Gastrocnemius medialis (tissue), 4 donors: ENCODE measurements at places on chromosomes 1 and 21.

- DNase-seq: no peak
These were observed at the start of gene LEFTY1 for GRCh38 chr1:225888898-225889601. Gene LEFTY1 (minus strand): TSS chr1:225889146. CDS start chr1:225889066, 80 bp downstream.

GRCh38 chr1:87723193-87723592 is 394.5 kb downstream of the LMO4 start:
- no peak for DNase-seq

DNA sequence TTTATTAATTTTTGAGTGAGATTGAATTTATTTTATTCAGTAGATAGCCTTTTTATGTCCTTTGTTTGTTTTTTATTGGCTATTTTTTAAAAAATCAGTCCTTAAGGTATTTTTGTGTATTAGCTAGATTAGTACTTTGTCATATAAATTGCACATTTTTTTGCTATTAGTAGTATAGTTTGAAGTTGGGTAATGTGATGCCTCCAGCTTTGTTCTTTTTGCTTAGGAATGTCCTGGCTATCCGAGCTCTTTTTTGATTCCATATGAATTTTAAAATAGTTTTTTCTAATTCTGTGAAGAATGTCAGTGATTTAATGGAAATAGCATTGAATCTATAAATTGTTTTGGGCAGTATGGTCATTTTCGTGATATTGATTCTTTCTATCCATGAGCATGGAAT is 80.4 kb downstream of the MAN1A2 start:
- DNase-seq: no peak

GRCh38 chr1:225465793-225466517 is 38.1 kb upstream of the LBR start:
- DNase-seq: no peak

GRCh38 chr1:32652244-32652962 is 1.4 kb downstream of the RBBP4 start:
- DNase-seq: no peak

DNA sequence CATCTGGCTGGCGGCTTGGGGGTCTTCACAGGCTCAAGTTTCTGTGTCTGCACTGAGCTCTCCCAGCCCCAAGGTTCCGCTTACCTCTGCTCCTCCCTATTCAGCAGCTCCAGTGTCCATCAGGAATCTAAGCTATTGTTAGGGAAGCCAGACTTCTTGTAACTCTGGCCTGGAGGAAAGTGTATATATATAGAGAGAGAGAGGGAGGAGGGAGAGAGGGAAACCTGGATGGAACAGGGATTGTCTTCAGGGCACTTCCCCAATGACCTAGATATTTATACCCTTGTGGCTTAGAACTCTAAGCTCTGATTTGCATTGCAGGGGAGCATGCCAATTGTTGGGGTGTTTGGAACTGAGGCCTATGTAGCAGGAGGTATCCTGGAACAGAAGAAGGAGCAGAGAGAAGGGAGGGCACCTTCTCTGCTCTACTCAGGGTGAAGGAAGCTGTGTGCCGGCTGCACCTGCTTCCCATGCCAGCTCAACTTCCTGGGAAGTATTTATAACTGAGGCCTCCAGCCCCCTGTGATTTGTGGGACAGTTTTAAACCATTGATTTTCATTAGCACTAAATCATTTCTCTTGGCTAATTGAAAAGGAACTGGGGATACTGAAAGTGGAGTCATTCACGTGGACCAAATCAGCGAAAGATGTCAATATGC is 70.9 kb downstream of the NAV1 start:
- DNase-seq: no peak

DNA sequence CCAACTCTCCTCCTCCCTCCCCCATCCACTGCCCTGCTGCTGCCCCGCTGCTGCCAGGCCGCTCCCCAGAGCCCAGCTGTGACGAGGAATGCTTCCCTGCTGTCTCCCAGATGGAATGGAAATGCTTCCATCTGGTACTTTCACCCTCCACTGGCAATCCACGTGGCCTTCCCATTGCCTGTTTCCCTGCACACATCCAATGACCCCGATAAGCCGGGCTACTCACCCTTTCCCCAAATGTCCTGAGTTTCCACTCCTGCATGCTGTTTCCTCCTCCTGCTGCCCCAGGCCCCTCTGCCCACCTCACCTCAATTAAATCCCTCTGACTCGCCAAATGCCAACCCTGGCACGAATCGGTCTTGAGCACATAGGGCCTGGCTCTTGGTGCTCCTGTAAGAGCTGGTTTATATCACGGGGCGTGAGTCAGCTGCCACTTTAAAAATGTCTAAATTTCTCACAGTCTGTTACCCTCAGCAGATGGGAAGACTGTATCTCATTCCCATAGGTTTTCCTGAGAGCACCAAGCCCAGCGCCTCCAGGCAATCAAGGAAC is 36.4 kb downstream of the MRAP start:
- DNase-seq: no peak

GRCh38 chr1:209405183-209405814 is 178.2 kb upstream of the CAMK1G start:
- no peak for DNase-seq

DNA sequence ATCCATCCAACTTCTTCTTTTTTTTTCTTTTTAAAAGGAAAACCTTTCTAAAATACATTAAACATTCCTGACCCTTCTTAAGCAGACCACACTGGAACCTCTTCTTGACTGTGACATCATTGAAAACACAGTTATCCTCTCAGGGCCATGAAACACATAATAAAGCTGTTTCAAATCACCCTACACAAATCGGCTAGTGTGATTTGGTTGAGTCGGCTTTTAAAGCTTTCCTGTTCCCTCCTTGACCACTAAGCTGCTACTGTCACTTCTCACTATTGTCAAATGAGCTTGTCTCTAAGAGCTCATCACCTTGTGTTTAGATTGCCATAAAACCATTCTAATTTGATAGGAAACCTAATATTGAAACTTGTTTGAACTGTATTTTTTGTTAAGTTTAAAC is 5.9 kb downstream of the USP24 start:
- no peak for DNase-seq

GRCh38 chr1:74641876-74642275 is 31.7 kb downstream of the ERICH3 start:
- DNase-seq: no peak

DNA sequence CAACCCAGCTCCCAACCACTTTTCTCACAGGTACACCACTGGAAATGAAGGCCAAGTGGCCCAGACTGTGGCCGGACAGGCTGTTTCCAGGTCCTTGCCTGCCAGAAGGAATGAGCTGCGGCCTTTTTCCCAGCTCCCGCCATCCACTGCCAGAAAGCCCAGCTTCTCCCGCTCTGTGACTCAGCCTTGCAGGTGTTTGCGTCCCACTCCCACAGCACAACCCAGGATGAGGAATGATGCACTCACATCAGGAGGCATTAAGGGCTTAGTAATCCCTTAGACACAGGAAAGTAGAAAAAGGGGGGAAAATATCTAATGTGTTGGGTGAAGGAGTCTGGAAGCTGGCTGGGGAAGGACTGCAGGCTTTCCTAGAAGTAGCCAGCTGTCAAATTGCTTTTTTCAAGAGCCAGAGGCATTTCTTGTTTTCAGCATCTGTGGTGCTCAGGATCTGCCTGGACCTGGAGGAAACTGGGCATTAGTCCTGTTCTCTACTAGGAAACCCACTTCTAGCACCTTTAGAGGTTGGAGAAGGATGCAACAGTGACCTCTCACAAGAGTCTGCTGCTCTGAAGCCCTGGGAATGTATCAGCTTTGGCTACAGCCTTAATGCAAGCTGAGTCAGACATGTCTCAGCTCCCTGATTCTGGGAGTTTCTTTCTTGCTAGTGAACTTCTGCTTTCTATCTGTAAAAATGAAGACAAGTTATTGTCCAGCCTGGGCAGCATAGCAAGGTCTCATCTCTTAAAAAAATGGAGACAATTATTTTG is 13.2 kb upstream of the MAP1LC3C start:
- DNase-seq: peak; percentile 17

GRCh38 chr1:88746916-88747315 is 62.8 kb downstream of the PKN2 start:
- no peak for DNase-seq

DNA sequence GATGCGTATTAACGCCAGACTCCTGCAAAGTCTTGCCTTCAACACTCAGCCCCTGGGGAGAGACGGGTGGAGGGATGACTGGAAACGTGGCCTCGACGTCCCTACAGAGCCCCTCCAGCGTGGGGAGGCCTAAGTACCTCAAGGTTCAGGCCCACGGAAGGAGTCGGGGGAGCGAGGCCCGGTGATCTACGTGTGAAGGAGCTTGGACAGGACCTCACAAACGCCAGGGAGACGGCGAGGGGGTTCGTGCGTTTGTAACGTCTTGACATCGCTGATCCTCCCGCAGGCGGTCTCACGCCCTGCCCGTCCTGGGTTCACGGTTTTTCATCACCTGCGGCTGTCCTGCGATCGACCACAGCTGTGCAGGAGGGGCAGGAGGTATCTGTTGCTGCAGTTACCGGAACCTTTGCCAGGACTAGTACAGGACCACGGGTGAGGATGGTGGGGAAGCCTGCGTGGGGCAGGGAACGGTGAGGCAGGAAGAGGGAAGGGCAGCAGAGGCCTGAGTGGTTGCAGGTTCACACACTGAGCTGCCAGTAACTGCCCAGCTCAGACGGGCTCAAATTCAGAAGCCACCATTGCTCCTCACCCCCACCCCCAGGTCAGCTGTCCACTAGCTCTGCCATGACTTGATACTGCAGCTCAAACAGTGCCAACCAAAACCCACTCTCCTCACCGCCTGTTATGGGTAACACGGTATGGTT is 889 bp upstream of the CCNL2 start:
- no peak for DNase-seq

DNA sequence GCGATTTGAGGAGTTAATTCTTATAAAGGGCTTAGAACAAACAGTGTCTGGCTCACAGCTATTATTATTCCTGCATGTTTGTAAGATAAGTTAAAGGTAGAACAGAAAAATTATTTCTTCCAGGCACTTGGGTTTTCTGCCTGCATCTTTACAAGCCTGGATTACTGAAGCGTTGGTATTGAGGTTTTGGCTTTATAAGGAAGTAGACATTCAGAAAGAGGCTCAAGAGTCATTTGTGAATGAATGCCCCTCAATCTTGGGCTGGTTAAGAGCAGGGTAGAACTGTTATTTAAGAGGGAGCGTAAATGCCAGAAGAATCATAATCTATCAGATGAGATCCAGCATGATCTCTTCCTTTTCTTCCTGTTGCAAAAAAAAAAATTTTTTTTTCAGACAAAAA is 77.3 kb upstream of the ARID1A start:
- no peak for DNase-seq

DNA sequence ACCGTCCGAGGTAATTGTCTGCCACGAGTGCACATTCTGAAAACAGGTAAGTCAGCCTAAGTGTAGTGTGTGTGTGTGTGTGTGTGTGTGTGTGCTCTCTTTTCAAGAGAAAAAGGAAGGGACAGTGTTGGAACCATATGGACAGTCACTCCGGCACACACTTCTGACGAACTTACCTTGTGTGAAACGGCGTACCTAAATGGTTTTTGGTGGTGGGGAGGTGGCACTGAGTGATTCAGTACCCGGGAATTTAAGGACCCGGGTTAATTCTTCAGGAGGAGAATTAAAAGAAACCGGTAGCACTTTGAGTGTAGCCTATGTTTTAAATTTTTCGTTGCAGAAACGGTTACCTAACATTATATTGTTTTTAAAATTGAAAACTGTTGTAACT is 286 bp downstream of the ODR4 start:
- no peak for DNase-seq

GRCh38 chr1:186858923-186859322 is 30.2 kb downstream of the PLA2G4A start:
- DNase-seq: no peak

- DNase-seq: no peak
These were observed 430 bp downstream of the FBXO2 start for GRCh38 chr1:11653861-11654136.

DNA sequence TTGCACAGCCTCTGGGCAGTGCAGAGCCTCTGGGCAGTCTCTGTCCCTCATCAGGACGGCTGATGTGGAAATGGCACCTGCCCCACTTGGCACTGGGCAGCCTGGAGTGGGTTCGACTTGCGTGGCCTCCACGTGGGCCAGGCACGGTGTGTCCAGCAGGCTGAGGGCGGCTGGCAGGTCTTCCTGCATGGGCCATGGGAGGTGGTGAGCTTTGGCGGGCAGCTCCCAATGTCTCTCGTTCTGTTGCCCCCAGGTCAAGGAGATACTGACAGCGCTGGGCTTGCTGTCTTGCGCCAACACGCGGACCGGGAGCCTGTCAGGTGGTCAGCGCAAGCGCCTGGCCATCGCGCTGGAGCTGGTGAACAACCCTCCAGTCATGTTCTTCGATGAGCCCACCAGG is 33.2 kb downstream of the TFF3 start:
- DNase-seq: no peak

DNA sequence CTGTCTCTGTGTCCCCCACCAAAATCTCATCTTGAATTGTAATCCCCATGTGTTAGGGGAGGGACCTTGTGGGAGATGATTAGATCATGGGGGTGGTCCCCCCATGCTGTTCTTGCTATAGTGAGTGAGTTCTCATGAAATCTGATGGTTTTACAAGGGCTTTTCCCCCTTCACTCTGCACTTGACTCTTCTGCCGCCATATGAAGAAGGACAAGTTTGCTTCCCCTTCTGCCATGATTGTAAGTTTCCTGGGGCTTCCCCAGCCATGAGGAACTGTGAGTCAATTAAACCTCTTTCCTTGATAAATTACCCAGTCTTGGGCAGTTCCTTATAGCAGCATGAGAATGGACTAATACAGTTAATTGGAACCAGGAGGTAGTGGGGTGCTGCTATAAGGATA is 137.1 kb upstream of the RAB4A start:
- no peak for DNase-seq

- no peak for DNase-seq
These were observed 18.1 kb upstream of the SLC44A3 start for GRCh38 chr1:94801919-94802546.

- DNase-seq: no peak
These were observed 3.7 kb downstream of the PFKL start for GRCh38 chr21:44303490-44303981.

DNA sequence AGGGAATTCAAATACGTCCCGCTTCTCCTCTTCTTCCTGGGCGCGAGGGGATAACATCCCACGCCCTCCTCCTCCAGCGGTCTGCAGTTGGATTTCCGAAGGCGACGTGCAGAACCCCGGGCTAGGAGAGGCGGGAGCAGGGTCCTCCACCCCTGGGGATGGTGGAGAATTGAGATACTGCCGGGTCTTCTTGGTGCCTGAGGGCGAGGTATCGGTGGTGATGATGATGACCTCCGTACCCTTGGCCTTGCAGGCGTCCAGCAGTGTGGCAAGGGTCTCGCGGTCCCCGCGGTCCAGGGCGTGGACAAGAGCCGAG is 3.2 kb upstream of the LIX1L start:
- no peak for DNase-seq

- no peak for DNase-seq
These were observed 46.6 kb downstream of the ADARB1 start for GRCh38 chr21:45120975-45121374.

GRCh38 chr1:184036517-184036949 is 995 bp downstream of the COLGALT2 start:
- peak; percentile 16 for DNase-seq

DNA sequence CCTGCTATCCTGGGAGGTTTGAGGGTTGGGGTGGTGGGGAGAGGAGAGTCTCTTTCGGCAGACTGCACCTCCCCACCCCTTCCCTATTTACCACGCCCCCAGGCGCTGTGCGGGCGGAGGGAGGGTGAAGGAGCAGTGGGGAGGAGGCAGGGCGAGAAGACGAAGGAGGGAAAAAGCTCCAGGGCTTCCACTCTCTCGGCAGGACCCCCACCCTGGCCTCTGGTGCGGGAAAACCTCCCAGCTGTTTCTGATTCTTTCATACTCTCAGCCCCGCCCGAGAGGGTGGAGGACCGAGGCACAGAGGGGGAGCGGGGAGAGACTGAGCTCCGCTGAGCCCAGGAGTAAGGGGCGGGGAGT is 866 bp upstream of the WNT2B start:
- DNase-seq: no peak
